C1 segment of cervical spinal cord (tissue), 14 donors: ENCODE measurements at places on chromosomes 2 and 18.

- DNase-seq, result no peak
These were observed 97.2 kb upstream of the LPIN2 start for GRCh38 chr18:3110034-3110752.

DNA sequence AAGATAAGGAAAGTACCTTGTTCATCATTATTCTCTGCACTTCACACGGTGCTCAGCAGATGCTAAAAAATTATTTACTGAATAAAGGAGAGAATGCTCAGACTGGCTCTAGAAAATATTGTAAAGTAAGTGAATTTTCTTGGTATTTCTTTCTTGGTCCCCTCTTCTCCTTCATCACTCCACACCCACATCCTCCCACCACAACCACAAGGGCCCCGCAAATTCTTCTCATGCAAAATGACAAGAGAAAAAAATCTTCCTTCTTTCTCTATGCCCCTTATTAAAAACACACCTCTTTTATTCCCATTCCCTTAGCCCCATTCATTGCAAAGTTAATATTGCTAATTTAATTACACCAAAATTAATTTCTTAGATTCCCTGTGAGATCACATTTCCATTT, 74.2 kb upstream of the NEDD4L start:
- DNase-seq, result no peak

GRCh38 chr2:25566694-25567093, 106.7 kb downstream of the DTNB start:
- DNase-seq, result no peak

GRCh38 chr2:21251216-21251980, 127.6 kb downstream of the TDRD15 start:
- no peak for DNase-seq

DNA sequence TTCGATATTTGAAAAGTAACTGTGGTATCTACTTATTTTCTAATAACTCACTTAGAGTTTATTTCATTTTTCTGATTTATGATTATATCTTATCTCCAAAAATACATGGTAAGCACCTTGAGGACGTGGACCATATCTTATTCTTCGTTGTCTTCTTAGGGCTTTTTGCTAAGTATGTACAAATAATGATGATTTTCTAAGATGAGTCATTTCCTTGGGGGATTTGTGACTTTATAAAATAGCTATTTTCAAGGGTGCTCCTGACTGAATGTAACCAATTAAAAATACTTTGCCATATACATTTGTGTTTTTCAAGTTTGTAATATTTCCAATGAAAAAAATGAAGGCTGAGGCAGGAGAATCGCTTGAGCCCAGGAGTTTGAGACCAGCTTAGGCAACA, 56.3 kb downstream of the GREB1L start:
- no peak for DNase-seq

GRCh38 chr18:79345366-79345765, 50.4 kb upstream of the NFATC1 start:
- DNase-seq, result no peak

DNA sequence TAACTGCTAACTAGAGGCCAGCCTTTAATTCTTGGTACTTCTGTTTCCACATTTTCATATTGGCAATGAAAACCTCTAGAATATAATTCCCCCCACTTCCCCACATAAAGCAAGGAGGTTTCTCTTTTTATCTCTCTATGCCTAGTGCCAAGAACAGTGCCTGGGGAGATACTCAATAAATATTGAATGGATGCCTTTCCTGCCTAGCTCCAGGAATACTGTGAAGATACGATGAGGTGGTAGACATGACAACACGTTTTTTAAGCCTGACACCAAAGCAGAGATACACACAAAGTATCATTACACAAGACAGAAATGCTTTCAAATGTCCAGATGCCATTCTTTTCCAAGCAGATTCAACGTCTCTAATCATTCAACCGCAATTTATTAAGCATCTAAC, 535.5 kb downstream of the XIRP2 start:
- DNase-seq, result no peak

- no peak for DNase-seq
These were observed 111.1 kb upstream of the KLF7 start for GRCh38 chr2:207276858-207277257.

- no peak for DNase-seq
These were observed 4.9 kb downstream of the AAK1 start for GRCh38 chr2:69638630-69639029.

DNA sequence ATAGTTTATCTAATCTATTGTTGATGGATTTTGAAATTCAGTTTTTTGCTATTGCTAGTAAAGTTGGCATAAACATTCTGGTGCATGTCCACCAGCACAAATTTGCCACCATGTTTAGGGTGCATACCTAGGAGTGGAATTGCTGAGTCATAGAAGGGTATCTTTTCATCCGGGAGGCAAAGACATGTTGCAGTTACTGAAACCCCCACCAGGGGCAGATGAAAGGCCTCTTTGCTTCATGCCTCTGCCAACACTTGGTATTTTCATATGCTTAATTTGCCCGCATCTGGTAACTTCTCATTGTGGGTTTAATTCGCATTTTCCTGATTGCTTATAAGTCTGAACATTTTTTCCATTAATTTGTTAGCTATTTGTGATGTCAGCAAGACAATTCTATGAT, 8.2 kb downstream of the DCC start:
- DNase-seq, result no peak

- DNase-seq, result no peak
These were observed 316 bp downstream of the CRIM1 start for GRCh38 chr2:36355890-36356297.

- DNase-seq, result no peak
These were observed 4.2 kb downstream of the FZD5 start for GRCh38 chr2:207765547-207765946.

- DNase-seq, result no peak
These were observed 32.6 kb downstream of the CALCRL start for GRCh38 chr2:187415449-187415848.

DNA sequence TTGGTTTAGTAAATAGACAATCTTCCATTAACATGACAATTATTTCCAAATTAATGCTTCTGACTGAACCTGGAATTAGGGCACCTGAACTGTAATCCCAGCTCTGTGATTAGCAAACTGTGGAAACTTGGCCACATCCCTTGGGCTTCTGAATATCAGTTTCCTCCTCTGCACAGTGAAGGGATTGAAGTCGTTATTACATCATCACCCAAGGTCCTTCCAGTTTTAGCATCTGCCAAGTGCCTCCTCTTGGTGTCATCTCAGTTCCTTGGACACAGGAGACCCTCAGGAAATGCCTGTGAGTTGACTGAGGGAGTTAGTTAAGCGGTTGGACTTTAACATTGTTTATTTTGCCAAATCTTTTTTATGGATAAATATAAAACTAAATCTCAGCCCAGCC, 64.8 kb downstream of the MOGAT1 start:
- DNase-seq, result no peak

GRCh38 chr2:31413862-31414550, 536 bp downstream of the XDH start:
- DNase-seq, result no peak

GRCh38 chr2:223996391-223996790, 39.1 kb downstream of the MRPL44 start:
- DNase-seq, result no peak

- DNase-seq, result no peak
These were observed 71.5 kb downstream of the NYAP2 start for GRCh38 chr2:225471039-225471438.

DNA sequence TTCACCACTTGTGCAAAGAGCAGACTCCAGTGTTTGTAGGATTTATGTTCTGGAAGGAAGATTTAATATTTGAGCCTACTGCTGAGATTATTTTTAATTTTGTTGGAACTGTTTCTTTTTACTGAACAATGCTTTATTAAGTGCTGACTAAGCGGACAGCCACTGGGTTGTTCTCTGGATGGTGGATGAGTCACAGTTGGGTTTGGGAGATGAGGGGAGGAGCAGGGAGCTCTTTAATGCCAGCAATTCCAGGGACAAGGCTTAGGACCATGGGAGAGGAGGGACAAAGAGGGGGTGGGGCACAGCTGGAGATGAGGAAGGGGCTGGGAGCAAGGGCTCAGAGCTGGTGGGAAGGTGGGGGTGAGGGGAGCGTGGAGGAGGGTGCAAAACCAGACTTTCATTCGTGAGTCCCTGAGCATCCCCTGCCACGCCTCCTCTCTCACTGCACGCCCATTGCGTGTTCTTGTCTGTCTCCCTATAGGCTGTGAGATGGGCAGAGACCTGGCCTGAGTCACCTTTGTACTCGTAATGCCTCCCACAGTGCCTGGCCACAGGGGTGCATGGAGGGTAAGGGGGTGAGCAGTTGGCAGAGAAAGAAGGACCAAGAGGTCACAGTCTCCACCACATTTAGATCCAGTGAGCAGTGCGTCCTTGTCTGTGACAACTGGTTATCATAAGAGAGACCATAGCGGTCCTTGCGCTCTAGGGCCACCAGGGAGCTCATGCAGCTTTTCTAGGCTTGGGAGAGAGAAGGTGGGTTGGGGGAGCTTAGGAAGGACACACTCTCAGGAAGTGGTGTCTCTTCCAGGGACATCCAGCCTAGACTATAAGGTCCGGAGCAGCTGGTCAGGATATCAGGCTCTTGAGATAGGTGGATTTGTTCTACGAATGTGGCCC, 18.4 kb downstream of the SLC4A3 start:
- no peak for DNase-seq

GRCh38 chr2:151475071-151475470, 65.4 kb downstream of the RIF1 start:
- DNase-seq, result no peak

DNA sequence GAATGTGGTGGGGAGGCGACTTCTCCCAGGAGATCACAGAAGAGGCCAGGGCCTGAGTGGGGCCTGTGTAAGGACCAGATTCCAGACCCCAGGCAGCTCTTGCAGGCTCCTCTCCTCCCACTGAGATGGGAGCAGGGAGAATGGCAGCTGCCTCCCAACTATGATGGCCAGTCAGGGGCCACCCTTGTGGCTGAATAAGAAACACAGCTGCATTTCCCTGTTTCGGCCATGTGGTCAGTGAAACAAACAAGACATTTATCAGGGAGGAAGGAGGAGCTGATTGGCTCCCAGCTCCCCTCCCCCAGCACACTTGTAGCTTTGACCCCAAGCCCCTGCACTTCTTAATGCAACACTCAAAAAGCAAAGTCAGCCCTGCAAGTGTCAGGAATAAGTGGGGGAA, 143.5 kb downstream of the CELF4 start:
- DNase-seq, result peak; percentile 17

DNA sequence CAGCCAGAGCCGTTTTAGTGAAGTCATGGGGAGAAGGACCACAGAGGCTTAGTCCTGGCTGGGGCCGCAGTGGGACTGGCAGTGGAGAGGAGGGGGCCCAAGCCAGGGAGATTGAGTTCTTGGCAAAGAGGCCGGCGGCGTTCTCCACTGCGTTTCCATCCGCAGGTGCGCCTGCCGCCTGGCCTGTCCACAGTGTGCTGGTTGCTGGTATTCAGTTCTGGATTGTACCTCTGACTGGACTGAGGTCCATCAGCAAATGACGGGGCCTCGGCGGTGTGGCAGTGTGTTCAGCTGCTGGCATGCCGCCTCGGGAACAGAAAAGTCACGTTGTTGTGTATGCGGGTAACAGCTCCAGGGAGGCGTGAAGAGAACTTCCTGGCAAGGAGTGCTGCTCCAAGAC, 36.8 kb downstream of the LRRFIP1 start:
- no peak for DNase-seq

- DNase-seq, result no peak
These were observed 47.1 kb upstream of the REL start for GRCh38 chr2:60834270-60834717.

DNA sequence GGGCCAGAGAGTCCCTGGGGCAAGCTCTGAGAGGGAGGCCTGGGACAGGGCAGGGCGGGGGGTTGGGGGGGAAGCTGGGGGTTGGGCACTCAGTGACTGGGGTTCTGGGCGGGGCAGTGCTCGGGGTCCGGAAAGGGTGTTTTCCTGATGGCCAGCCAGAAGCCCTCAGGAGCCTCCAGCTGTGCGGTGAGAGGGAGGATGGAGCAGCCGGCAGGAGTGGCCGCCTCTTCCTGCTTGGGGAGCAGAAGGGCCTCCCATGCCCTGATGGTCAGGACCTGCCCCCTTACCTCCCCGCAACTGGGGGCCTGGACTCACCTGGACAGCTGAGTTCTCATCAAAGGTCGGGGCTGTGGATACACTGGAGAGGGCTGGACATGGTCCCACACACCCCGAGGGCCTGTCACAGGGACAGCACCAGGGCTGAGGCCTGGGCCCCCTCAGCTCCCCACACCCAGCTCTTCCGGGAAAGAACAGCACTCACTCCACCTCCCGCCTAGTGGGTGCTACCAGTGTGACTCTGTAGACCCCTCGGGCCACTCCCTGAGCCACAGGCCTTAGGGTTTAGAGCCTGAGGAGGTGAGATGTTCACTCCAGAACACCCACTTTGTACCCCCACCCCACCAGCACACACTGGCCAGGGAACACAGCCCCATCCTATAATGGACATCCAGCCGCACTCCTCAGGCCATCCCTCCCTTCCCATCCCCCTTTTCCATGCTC, 6.7 kb downstream of the SFTPB start:
- DNase-seq, result no peak

DNA sequence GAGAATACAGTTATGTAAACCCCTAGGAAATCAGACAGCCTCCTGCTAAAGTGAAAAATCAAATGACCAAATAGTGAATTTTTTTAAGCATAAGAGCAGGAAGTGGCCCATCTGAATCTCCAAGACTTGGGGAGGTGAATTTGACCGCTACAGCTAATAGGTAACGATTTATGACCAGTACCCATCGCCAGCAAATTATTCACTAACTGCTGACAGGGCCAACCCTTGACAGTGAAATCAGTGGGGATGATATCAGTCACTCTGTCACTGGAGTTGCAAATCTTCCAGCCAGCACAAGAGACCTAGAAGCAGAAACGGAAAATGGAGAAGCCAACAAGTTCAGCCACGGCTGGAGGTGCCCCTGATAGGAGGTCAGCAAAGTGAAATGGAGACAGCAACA, 164.3 kb upstream of the PIK3C3 start:
- DNase-seq, result no peak

DNA sequence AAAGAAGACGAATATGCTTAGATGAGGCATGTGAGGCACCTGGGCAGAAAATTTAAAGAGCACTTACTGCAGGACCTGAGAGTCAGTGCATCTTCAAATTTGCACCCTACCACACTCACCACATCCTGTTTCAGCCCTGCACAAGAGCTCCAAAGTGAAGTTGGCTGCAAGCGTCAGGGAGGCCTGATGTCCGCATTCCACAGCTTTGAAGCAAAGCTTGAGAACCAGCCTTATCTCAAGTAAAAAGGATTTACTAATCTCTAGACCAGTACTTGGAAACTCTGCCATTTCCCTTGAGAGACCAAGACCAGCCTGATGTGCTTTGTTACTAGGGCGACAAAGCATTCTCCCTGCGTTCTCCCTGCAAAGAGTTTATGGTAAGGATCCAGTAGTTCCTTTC, 3.4 kb upstream of the ASNSD1 start:
- no peak for DNase-seq

- DNase-seq, result no peak
These were observed 361.4 kb upstream of the ID2 start for GRCh38 chr2:8320311-8321066.

DNA sequence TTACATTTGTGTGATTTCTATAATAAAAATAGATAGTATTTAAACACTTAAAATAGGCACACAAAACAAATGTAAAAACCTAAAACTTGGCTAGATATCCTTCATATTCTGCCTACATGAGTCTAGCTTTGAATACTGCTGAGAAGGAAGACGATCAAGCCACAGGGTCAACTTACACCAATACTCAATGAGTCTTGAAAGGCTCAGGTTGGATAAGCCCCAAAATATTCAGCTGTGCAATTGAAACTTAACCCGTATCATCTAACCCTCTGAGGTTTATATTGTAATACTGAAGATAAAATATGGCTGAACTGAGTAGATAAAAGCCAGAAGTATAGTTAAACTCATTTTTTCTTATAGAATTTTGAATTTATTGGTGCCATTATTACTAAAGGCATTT, 313.0 kb upstream of the NRXN1 start:
- DNase-seq, result no peak
